ENCODE measurements at places on chromosomes 6 and 20.

DNA sequence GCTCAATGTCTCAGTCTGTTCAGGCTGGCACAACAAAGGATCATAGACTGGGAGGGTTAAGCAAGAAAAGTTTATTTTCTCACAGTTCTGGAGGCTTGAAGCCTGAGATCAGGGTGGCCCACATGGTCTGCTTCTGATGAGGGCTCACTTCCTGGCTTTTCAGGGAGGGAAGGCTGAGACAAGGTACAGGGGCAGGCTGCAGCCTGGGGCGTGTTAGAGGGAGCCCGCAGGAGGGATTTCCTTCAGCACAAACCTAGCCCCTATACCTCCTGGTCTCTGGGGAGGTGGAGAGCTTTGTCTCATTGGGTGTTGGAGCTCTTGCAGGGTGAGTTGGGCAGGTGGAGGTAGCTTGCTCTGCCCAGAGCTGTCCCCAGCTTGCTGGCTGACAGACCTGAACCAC, 81.1 kb upstream of the GPR6 start:
- DNase-seq: no peak

GRCh38 chr6:89941031-89941762, 46.9 kb downstream of the GJA10 start:
- DNase-seq: no peak

- DNase-seq: no peak
Measured at GRCh38 chr6:44110005-44110676, 17.1 kb downstream of the MRPL14 start.

- no peak for DNase-seq
Measured at GRCh38 chr6:128606611-128607010, 86.2 kb upstream of the PTPRK start.

DNA sequence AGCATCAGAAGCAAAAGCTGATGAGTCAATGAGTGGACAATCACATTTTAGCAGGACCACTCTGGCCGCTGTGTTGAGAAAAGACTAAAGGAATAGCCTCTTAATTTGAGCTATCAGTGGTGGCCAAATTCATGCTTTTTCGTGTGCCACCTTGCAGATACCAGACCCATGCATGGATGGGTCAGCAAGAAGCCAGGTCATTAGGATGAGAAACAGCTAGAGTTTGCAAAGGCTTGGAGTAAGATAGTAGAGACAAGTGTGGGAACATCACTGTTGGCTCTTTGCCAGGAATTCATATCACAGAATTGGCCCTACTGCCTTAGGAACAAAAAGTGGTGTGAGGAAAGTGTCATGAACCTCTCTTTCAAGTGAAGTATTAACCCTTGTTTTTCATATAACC, 25.5 kb downstream of the MRAP2 start:
- DNase-seq: no peak

Data from activated T-helper 1 cell treated with anti-CD3 and anti-CD28 coated beads, Interleukin-2, amount 50 U/mL, for 16 hours (primary cell).